Suppressor macrophage treated with lipopolysaccharide for 4 hours (primary cell): ENCODE measurements at places on chromosomes 2 and 18.

GRCh38 chr2:138823666-138824065 lies 43.5 kb upstream of the NXPH2 start:
- no peak for DNase-seq

DNA sequence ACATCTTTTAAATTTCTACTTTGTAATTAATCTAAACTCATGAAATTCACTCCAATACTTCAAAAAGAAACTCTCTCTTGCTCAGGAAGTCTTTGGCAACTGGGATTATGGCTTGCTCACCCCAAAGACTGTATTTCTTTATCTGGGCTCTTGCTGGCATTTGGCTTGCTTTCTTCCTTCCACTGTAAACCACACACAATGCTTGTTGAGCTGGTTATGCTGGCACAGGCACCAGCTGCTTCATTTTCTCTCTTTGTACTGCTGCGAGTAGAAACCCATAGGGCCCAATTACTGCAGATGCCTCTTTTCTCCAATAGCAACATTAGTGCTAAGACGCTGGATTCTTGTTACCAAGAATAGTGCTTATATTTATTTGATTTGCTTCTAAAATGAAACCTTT lies 51.4 kb downstream of the SLC38A11 start:
- no peak for DNase-seq

- no peak for DNase-seq
These were observed 326.3 kb downstream of the TSN start for GRCh38 chr2:122081751-122082150.

- DNase-seq = peak; percentile 42
These were observed 195.6 kb upstream of the POU3F3 start for GRCh38 chr2:104658144-104658835.

- DNase-seq = peak; percentile 17
These were observed 145.1 kb upstream of the CDH19 start for GRCh38 chr18:66749030-66749429.

DNA sequence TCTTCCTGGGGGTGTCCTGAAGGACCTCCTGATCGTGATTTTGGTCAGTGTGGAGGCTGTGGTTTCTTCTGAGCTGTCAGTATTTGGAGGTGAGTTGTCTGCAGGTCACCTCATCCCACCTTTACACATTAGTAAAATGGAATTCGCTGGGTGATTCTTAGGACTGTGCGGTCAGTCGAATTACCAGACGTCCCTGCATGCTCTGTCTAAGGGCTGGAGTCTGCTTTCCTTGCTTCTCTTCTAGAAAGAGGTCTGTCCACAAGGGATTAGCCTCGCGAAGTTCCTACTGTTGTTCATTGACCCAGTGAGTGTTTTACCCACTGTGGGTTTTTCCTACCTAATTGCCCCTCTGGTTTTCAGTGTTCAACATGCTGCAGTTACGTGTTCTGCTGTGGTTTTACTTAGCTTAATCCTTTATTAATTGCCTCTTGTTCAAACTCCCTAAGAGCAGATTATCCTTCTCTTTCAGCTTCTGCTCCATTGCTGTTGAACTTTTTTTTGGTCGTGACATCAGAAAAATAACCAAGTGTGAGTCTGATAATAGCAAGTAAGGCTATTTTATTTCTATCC lies 183.4 kb downstream of the NEDD4L start:
- no peak for DNase-seq

GRCh38 chr18:58545338-58546296 lies 83.3 kb downstream of the ALPK2 start:
- DNase-seq = no peak

- no peak for DNase-seq
These were observed 41.1 kb upstream of the SCG2 start for GRCh38 chr2:223643309-223643708.

- no peak for DNase-seq
These were observed 437.9 kb downstream of the TXNL1 start for GRCh38 chr18:56200381-56200911.

- DNase-seq = no peak
These were observed 485.7 kb downstream of the TXNL1 start for GRCh38 chr18:56152551-56153310.

DNA sequence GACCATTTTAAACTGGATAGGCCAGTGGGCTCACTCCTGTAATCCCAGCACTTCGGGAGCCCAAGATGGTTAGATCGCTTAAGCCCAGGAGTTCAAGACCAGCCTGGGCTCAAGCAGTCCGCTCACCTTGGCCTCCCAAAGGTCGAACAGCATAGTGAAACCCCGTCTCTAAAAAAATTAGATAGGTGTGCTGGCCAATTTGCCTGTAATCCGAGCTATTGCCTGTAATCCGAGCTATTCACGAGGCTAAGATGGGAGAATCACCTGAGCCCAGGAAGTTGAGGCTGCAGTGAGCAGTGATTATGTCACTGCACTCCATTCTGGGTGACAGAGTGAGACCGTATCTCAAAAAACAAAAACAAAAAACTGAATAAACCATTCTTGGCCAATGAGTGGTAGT lies 52.6 kb upstream of the EMILIN2 start:
- no peak for DNase-seq
